Stimulated activated CD8-positive, alpha-beta memory T cell treated with anti-CD3 and anti-CD28 coated beads, Interleukin-7, amount 100 ng/mL, for 1 hour (primary cell): ENCODE measurements at places on chromosomes 4 and X.

GRCh38 chr4:66298569-66298968 lies 628.3 kb upstream of the EPHA5 start:
- no peak for DNase-seq

- DNase-seq: no peak
These were observed 57.3 kb upstream of the CCDC149 start for GRCh38 chr4:24970191-24970590.

GRCh38 chrX:129599499-129599898 lies 55.3 kb downstream of the APLN start:
- DNase-seq: no peak

DNA sequence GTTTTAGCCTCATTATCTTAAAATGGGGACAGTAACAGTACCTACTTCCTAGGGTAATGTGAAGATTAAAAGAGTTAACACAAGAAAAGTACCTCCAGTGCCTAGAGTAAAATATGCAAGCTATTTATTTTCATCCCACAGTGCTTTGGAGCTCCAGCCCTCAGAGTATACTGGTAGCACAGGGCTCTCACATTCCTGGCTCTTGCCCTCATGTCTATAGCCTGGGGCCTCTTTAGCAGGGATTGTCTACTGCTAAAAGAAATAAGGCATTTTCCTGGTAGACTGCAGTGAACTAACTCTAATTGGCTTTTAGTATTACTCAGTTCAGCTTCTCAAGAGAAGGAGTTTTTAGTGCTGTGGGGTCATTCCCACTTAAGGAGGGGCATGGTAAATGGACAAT lies 60.8 kb downstream of the RRAGB start:
- DNase-seq: no peak

GRCh38 chr4:22607382-22607781 lies 85.4 kb upstream of the GBA3 start:
- DNase-seq: no peak

GRCh38 chrX:39796856-39797255 lies 300.9 kb downstream of the BCOR start:
- no peak for DNase-seq

GRCh38 chr4:169102026-169102425 lies 92.0 kb upstream of the CBR4 start:
- DNase-seq: no peak

GRCh38 chrX:39755143-39756032 lies 342.4 kb downstream of the BCOR start:
- DNase-seq: no peak

- no peak for DNase-seq
These were observed 11.4 kb downstream of the TMSB4X start for GRCh38 chrX:12986164-12986779.

DNA sequence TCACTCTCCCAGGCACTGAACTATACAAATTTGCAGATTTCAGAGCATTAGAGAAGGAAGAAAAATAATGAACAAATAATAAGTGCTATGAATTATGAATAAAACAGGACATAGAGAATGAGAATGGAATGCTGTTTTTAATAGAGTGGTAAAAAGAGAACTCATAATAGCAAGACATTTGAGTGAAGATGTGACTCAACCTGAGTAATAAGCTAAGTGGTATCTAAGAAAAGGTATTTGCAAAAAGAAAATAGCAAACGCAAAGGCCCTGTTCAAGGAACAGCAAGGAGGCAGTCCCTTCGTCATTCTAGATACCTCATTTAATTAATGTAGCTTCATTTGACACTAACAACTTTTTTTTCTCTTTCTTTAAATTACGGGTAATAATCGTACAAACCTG lies 1910.0 kb upstream of the TENM3 start:
- no peak for DNase-seq

- DNase-seq: no peak
These were observed 416.6 kb downstream of the IQCM start for GRCh38 chr4:149398993-149399392.

GRCh38 chr4:183185559-183185958 lies 86.5 kb downstream of the WWC2 start:
- DNase-seq: no peak

DNA sequence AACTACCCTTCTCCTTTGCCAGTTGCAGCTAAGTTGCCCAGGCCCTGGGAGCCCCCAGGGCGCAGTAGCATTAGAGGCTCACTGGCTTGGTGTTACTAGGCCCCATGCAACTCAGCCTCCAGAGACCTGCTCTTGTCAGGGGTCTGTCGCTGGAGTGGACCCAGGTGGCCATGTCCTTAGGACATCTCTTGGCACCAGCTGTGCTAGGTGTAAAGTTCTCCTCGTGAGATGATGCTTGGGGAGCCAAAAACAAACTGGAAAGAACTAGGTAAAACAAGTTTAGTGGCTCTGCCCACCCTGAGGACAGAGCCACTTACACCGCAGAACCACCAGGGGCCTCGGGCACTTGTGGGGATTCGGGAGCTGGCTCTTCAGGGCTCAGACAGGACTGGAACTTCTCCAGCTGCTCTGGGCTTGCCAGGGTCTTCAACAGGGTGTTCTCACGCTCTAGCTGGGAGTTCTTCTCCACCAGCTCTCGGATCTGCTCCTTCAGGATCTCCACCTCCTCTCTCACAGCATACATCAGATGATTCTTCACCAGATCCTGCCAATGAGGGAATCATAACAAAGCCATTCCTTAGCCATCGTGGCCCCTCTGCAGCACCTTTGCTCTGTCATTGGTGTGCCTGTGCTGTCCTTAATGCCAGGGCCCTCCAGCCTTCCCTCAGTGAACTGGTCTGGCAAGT lies 61.2 kb downstream of the TSC22D3 start:
- no peak for DNase-seq

DNA sequence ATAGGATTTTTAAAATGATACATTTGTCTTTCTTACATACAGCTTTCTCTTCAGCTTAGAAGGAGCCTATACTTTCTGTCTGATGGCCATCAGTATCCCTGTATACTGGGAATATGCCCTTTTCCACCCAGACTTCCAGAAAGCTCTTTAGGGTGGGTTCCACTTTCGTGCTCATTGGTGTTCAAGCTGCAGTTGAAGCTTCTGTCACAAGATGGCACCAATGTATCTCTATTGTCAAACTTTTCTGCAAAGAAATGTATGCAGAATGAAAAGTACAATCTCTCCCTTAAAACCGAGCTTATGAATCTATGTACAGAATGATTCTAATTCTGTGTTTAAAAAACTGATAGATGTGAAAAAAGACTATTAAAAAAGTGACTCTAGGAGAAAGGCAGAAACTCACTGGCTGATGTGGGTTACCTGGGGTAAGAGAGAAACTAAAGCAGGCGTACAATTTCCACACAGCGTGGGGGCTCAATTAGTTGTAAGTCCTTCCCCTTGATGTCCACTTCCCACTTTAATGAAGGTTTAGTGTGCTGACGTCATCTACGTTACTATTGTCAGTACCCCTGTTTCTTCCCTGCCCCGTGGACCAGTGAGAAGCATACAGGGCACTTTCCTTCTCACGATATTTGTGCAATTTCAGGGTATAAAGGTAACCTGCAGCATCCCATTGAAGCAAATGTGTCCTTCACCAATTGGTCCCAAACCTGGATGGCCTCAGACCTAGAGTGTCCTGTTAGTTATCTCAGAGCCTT lies 57.3 kb upstream of the TCEAL2 start:
- DNase-seq: no peak

- no peak for DNase-seq
These were observed 361 bp downstream of the TMEM128 start for GRCh38 chr4:4247696-4248028.

DNA sequence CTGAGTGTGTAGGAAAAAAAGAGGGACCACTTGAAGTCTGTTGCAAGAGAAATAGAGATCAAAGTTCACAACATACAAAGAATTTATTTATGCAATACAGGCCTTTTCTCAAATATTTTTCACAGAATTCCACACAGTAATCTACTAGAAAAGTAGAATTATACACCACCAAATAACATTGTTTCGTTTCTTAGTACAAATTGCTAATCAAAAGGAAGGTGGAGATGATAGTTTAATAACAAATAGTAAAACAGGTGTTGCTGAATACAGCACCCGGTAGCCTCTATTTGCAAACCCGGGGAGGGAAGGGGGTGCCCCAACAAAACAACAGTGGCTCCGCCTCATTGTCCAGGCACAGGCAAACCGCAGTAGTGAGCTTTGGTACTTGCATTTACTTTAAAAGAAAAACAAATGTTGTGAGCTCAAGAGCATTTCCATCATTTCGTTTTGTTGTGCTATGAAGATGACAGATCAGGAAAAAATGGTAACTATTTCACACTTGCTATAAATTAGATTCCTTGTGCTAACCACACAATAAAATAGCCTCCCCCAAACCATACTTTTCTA lies 186.4 kb downstream of the DCLK2 start:
- no peak for DNase-seq

GRCh38 chrX:69150281-69150960 lies 14.8 kb downstream of the PJA1 start:
- DNase-seq: no peak

- no peak for DNase-seq
These were observed 298.9 kb downstream of the PDGFC start for GRCh38 chr4:156672492-156673305.

DNA sequence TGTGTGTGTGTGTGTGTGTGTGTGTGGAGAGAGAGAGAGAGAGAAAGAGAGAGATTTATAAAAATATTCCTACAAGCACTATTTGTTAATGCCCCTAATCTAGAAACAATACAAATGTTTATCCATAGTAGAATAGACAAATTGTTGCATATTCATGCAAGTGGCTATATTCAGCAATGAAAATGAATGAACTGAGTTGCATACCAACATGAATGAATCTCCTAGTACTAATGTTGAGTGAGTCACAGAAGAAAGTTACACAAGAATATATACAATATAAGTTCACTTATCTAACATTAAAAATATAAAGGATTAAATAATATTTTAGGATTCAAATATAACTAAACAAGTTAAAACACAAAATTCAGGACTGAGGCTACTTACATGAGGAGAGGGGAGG lies 456.8 kb upstream of the AMOT start:
- no peak for DNase-seq
